ENCODE measurements at places on chromosomes 12 and 14. TPM values are rescaled to one million over a fixed set of nuclear protein-coding genes. Genes with fewer than 3 reads are reported as not detected.

CEBPE gene
- total RNA-seq = not detected

TPH2 gene
- total RNA-seq = not detected

- DNase-seq = no peak
Measured at GRCh38 chr12:120093336-120093591, 23.3 kb downstream of the RAB35 start.

GRCh38 chr12:121947981-121948380 lies 29.6 kb downstream of the CFAP251 start:
- no peak for DNase-seq

DNA sequence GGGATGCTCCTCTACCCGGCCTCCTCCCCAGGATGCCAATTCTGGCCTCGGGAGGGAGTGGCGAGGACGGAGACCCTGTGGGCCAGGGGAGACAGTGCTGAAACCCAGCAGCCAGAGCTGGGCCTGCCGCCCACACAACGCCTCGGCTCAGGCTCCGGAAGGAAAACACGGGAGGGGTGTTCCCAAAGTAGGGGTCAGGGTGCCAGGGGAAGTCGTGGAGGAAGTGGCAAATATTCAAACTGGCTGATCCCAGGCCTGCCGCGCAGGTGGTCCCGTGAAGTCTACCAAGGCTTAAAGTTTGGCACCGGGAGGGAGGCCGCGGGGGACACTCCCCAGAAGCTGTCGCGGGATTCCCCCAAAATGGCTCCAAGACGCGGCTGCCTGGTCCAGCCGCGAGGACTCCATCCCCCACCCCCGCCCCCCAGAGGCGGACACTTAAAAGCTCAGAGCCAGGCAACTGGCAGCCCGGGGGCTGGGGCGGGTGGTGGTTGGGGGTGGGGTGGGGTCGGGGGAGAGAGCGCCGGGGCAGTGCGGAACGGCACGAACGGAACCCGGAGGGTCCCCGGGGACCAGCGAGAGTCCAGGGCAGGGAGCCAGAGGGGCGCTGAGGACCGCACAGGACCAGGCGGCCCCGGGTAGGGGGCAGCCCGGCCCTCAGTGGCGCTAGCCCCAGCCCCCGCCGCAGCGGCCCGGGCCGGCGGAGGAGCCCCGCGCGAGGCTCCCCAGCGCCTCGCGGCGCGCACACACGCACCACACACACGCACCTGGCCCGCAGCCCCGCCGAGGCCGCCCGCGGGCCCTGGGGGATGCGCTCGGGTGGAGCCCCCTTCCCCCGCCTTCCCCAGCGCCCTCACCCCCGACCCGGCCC lies 20.0 kb downstream of the BEGAIN start:
- DNase-seq = no peak

- DNase-seq = no peak
Measured at GRCh38 chr12:96462571-96463280, 26.7 kb upstream of the CFAP54 start.

DNA sequence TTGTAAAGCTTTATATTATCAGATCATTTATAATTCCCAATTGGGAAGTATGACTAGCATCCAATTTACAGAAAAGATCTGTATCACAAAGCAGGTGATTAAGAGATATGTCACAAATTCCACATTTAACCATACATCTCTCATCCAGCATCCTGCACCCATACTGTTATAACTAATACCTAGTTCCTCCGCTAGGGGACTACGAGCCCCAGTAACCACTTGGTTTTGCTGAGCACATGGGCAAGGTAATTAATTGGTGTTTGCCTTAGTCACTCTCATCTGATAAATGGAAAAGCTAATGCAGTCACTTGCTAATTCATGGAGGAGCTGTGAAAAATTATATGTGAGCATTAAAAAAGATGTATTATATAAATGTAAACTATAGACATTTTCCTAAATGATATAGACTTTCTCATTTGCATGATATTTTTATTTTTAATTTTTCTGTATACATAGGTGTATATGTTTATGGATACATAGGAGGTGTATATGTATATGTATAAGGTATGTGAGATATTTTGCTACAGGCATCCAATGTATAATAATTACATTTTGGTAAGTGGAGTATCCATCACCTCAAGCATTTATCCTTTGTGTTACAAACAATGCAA lies 1031.8 kb downstream of the GALC start:
- no peak for DNase-seq

- DNase-seq = peak; percentile 93
Measured at GRCh38 chr14:23237772-23238594, at the start of gene RNF212B. Gene RNF212B, plus strand, starts transcription at chr14:23237936. Its CDS starts 2,410 bp downstream, at chr14:23240346.

Data from uterus (tissue), 4 donors.